ENCODE measurements at places on chromosomes 1 and 21.

DNA sequence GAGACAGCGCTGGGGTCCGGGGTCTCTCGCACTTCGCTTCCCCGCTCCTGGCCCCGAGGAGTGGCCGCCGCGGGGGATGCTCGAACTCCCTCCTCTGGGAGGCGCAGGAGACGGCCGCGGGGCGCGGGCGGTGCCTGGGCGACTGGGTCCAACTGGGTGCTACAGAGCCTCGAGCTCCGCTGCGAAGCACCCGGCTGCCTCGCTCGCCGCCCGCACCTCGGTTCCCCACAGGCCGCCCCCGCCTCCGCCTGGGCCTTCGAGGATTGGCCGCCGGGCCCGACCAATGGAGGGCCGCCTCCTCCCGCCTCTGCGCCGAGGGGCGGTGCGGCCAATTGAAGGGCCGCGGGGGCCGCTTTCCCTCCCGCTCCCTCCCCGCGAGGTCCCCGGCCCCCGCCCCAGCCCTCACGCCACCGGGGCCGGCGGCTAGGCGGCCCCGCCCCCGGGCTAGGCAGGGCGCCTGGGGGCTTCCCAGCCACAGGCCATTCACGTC is at the start of gene CNN3:
Gene CNN3 (minus strand): TSS at position 196 of the 490 bp plus-strand sequence. CDS start 216 bp downstream, outside the sequence.
- peak within 1 kb of the TSS; percentile 78 for H3K4me3 ChIP-seq
- peaks cover 2% of the 10 kb centered on the region for H3K36me3 ChIP-seq
- H3K27me3 ChIP-seq, result peaks cover 38% of the 10 kb centered on the region
- peaks cover 21% of the 10 kb centered on the region for H3K4me1 ChIP-seq
- H3K27ac ChIP-seq, result no peak within 1 kb of the TSS
- DNase-seq, result peak; percentile 55

DNA sequence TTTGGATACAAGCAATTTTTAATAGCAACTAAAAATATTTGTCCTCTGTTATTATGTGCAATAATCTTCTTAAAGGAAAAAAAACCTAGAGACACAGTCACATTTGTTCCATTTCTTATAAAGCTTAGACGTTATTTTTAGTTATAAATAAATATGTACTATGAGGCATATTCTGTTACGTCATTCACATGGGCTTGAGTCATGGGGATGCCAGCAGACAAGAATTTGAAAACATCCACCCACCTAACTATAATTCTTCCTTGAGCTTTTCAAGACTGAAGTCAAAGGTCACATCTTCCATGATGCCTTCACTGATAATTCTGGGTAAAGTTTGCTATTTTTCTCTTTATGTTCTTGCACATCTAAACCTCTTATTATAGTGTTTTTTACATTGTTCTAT is 268.8 kb downstream of the KCTD3 start:
- H3K27me3 ChIP-seq, result no peaks in the 10 kb centered on the region
- no peak for DNase-seq
- H3K27ac ChIP-seq, result no peak overlapping the region
- no peaks in the 10 kb centered on the region for H3K36me3 ChIP-seq
- no peak overlapping the region for H3K4me3 ChIP-seq

DNA sequence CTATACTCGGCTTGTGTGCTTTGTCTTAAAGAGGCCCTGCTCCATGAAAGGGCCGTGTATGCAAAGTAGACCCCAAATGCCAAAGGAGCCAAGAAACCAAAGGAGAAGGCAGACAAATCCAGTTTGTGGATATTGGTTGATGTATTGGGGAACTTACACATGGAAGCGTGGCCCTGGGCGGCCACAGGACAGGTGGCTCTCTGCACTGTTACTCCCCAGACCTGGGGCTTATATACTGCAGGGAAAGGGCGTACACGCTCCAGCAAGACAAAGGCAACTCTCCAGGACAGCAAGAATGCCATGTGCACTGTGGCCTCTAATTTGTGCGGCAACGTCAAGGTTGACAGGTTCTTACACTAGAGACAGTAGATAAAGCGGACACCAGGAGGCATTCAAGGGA is 24.8 kb downstream of the RSPH1 start:
- peaks cover 8% of the 10 kb centered on the region for H3K27me3 ChIP-seq
- H3K27ac ChIP-seq, result no peak overlapping the region
- H3K4me1 ChIP-seq, result peaks cover 12% of the 10 kb centered on the region

DNA sequence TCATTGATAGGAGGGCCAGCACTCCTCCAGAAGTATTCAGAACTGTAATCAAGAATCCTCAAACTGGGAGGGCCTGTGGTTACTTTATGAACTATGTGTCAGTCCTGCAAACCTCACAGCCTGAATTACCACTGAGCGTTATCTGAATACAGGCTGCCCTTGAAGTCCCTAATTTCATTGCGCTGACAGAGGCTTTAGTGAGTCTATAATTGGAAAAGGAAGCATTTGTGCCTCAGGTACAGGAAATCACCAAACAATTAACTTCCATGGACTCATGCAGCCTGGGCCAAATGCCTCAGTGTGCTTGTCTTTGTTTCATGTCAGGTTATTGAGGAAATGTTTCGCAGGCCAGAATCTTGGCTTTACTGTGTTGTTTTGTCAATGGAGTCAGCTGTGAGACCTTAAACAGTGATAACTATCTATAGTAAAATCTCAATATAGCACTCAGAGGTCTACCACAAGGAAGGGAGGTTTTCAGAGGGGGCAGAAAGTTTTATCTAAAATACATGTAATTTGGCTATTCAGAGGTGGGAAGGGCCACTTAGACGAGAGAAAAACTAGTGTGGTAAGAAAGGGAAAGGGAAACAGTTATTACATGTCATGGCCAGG is 32.9 kb upstream of the DOCK7 start:
- H3K4me1 ChIP-seq, result peaks cover 7% of the 10 kb centered on the region
- H3K27ac ChIP-seq, result no peak overlapping the region
- no peak overlapping the region for H3K4me3 ChIP-seq
- no peak for DNase-seq
